ENCODE measurements at places on chromosomes 7 and 10.

- DNase-seq: no peak
Observed at GRCh38 chr7:111992601-111993000, 213.6 kb downstream of the DOCK4 start.

DNA sequence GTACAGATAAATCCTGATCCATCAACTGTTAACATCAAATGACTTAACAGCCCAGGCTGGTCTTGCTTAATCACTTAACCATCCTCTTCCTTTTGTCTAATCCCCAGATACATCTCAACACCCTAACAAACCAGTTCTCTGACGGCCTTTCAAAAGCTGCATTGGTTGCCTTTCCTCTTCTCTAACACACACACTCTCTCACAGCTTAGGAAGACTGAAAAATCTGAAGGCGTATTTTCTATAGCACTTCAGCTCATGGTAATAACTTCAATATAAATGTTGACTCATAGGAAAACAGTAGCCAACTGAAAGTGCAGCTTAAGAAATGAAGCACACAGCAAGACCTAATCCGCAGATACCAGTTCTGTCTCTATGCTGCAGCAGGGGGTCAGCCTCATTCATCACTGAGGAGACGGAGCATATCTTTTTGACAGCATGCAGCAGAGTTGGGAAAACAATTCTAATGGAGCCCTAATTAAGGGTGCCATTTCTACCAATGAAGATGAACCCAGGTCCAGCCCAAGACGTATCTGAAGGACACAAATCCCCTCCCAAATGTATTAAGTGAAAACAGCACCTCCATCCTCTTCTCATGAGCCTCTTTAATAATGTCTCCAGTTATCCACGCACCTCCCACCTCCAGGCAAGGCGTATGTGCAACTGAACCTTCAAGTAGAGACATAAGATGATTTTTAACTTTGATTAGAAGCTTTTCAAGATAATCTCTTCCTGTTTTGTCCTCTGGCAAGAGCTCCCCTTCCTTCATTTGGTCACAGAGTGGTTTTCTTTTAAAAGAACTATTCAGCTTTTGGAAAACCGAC, 211.7 kb upstream of the NFE2L3 start:
- DNase-seq: no peak

GRCh38 chr7:105131033-105131656, 117.1 kb downstream of the KMT2E start:
- DNase-seq: no peak

- DNase-seq: no peak
Observed at GRCh38 chr7:158812684-158813083, 16.6 kb downstream of the ESYT2 start.

GRCh38 chr10:60237977-60238758, 151.5 kb downstream of the ANK3 start:
- DNase-seq: no peak

Measured in natural killer cell treated with Interleukin-12 subunit alpha and Interleukin-12 subunit beta and Interleukin-15 and Interleukin-18, amount 100 ng/mL, for 72 hours (primary cell).